Hematopoietic multipotent progenitor cell treated with erythropoietin and hydrocortisone succinate and interleukin-3 and kit ligand, for 15 days (in vitro differentiated cells): ENCODE measurements at places on chromosomes 6 and 20.
A peak's percentile ranks its signal among the peaks of the same experiment; 100 is the strongest.

GRCh38 chr20:60669211-60669610 lies 582.9 kb upstream of the CDH4 start:
- DNase-seq, result no peak

DNA sequence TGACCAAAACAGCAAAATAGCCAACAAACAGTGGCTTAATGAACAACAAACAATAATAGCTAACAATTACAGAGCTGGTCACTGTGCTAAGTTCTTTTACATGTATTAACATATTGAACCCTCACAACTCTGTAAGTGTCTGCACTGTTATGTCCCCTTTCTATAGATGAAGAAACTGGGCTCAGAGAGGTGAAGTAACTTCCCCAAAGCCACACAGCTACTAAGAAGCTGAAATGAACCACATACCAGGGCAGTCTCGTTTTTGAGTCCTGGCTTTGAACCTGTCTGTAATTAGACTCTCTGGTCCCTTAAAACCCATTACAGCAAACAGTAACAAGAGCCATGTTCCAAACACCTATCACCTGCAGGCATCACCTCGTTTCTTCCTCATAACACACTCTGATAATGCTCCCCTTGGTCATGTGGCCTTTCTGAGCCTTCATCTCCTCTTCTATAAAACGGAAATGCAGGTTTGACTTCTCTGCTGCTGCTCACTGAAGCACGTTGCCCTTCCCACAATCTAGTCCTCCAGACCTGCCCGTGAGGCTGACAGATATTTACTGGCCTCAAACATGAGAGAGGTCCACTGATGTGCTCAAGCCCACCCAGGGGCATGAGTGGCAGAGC lies 23.3 kb downstream of the KCNK15 start:
- DNase-seq, result no peak

DNA sequence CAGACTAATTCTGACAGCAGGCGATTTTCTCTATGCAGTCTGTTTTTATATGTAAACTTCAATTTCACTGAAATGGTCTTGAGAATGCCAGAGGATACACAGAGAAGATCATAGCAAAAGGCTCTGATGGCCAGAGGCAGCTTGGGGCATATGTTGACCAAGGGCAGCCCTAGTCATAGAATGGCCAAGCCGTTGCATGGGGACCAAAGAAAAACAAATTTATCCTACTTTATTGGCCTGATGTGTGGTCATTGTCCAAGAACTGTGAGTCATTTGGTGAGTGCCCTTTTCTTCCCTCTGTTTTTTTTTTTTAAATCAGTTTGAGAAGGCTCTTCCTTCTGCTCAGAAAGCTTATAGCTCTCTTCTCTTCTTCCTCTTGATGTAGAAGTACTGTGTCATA lies 5.8 kb downstream of the HDGFL1 start:
- no peak for DNase-seq

DNA sequence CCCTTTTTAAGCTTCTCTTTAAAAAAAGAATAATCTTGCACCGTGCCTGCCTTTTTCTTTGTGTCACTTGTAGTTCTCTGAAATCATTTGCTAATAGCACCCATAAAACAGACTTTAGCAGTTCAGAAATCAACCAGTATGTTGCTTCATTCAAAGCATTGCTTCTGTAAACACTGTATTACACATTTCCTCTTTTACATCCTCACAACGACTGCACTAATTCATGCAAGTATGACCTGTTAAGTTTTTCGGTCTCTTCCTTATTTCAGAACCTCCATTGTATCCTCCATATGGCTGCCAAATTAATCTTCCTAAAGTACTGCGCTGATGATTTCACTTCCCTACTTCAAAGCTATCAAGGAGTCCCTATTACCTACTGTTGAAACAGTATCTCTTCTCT lies 142.9 kb upstream of the RNF217 start:
- no peak for DNase-seq

DNA sequence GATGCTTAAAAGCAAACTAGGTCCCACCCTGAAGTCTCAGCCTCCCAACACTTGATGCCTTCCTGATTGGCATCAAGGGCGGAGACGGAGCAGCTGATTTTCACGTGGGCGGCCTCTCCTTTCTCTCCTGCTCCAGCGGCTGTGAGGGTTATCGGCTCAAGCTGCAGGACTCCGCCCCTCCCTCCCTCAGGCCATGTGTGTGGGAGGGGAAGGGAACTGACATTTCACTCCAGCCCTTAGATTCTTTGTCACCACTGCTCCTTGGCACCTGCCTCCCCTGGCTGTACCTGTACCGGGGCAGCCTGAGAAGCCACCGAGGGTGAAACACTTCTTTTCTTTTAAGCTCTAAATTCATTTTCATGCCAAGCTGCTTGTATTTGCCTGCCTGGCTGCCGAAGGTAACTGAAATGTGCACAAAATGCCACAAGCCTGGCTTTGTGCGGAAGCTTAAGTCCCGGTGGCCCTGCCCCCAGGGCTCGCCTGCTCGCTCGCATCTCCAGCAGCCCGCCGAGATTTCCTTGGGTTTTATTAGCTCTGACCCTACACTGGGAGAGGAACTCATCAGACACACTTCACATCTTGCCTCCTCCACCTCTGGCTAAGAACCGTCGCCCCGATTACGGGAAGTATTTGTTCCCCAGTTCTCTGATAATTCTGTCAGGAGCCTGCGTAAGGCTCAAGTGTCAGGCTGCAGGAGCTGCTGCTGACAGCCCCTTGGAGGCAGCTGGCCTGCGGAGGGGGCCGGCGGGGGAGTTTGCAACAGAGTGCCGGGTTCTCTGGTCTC lies 9.6 kb upstream of the CPNE5 start:
- peak; percentile 81 for DNase-seq

- DNase-seq, result no peak
Observed at GRCh38 chr6:67667637-67668422, 967.3 kb upstream of the ADGRB3 start.

DNA sequence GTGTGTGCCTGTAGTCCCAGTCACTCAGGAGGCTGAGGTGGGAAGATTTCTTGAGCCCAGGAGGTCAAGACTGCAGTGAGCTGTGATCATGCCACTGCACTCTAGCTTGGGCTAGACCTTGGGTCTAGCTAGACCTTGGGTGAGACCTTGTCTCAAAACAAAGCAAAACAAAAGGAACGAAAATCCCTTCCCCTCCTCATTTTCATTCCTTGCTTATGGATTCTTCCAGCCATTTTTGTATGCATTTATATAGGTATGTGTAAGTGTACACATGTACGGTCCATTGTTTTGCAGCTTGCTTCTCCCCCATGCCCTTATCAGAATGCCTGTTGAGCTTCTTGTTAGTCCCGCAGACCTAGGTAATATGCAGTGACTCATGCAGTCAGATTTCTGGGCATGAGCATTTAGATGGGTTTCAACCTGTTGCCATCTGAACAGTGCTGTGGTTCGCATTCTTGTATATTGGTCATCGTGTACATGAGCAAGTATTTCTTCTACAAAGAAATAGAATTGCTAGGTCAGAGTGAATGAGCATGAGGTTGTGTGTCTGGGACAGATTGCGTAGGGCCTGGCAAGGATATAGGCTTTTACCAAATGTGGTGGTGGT lies 73.2 kb downstream of the ATRN start:
- no peak for DNase-seq

DNA sequence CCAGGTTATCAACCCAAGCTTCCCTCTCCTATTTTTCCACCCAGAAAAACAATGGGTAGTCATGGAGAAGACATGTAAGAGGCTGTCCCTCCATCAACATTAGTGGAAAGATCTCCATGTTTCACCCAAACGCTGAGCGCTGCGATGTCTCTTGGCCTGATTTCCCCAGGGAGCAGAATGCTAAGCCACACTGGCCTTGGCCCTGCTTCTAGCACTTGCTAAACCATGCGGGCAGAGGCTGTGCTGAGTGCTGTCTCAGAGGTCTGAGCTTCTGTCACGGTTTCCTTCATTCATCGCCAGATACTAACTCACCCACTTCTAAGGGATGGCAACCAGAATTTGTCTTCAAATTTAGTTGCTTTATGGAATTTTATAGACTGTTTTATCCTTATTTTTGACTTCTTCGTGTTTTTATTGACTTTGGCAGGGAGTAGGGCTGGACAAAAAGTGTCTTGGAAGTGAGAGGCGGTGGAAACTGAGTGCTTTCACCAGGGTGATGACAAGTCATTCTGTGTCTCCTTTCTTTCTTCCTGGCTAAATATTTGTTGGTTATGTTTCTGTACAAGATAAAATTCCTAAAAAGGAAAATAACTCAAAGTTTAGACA lies 181.4 kb upstream of the UST start:
- no peak for DNase-seq

DNA sequence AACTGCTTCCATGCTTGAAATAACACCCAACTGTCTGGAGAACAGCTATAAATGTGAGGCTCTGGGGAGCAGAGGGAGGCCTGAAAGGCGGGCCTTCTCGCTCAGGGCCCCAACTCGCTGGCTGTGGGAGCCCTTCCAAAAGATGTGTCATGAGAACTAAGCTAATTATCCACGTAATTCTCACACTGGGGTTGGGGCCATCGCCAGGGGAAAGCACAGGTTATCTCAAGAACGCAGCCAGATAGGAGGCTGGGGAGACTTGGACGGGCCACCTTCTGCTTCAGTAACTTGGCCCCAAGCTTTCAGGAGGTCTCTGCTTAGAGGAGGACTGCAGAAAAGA lies 1.6 kb downstream of the PXDC1 start:
- no peak for DNase-seq

DNA sequence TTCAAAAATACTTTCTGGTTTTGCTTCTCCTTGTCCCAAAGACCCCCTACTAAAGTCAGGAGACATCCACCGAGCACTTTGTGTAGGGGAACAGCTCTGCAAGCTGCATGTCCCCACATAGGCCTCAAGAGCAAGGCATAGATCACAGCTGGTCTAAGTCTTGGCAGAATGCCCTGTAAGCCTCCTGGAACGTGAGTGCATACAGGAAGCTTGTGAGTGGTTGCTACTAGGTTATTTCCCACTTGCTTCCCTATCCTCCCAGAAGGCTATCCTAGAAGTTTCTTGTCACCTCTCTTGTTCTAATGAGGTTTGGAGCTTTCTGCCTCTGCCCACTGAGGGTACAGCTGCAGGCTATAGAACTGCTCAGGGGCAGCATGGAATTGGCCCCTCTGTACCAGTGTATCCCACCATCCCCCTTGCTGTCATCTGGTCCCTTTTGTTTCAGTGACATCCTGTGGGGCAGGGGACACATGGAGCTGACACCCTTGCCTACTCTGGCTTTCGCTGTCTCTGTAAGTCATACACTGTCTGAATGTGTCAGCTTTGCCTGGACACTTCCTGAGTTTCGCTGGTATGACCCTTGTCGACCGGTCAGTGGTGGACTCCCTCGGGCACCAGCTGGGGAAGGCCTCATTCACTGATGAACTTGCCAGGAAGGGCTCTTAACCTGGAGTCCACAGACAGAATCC lies 35.6 kb upstream of the KCNK16 start:
- DNase-seq, result no peak

- DNase-seq, result no peak
Observed at GRCh38 chr20:4022386-4023286, 7.3 kb upstream of the RNF24 start.

DNA sequence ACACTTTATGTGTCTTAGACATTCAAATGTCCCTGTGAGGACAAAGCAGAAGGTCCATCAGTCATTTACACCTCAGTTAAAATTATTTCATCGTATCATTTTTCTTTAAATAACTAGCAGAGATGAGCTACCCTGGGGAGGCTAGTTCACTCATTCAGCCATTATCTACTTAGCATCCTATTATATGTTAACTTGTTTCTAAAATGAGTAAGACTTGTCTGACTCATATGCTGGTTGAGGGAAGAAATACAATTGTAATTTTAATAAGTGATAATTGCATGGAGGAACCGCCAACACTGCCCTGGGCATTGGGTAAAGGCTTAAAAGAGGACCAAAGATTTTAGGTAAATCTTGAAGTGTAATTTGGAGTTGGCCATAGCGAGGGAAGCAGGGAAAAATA lies 12.4 kb upstream of the PTPRK start:
- no peak for DNase-seq

DNA sequence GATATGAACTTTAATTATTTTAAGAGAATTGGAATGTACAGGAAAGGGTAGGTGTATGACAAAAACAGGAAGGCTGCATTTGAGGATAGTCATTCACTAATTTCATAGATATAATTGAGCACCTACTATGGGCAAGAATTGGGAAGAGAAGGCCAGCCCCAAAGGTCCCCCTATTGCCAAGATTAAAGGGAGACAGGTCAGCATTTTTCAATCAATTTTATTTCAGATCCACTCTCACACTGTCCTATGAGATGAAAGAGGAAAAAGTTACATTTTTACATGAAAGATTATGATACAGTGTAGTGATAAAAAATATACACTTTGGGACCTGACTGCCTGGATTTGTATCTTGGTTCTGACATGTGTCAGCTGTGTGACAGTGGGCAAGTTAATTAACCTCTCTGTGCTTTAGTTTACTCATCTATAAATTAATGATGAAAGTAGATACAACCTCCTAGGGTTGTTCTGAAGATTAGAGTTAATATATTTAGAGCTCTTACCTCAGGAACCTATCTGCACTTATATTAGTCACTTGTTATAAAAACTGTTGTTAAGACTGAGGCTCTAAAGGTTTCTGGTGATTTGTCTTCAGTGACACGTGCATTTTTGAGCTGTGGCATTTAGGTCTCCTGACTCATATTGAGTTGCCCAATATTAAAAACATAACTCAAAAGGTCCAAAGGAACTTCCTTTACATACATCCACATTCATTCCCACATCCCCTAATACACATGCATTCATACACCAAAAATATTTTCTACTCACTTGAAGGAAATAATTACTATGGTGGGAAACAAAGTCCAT lies 45.7 kb downstream of the SCGN start:
- peak; percentile 23 for DNase-seq

DNA sequence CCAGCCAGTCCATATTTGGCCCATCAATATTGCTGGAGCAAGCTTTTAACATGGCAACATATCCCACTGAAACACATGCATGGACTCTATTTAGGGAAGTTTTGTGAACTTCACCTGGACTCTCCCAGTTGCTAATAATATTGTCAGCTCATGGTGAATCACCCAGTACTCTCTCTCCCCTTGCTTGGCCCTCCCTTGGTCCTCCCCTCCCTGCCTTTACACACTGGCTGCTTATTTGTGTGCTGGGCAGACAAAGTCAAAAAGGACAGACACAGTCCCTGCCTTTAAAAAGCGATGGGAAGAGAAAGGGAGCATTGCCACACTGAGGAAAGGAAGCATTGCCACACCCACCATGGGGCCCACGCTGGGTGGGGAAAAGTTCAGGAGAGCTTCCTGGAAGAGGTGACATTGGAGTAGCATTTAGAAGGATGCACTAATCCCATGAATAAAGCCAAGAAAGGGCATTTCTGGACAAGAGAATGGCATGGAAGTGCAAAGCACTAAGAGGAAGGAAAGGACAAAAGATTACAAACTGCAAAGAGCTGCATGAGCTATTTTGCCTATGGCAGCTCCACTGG lies 143.4 kb upstream of the EXOC2 start:
- DNase-seq, result no peak
